ENCODE measurements at places on chromosomes 4 and X. TPM values are rescaled to one million over a fixed set of nuclear protein-coding genes. Genes with fewer than 3 reads are reported as not detected.

Gene FRAS1
- 2.2 TPM for total RNA-seq

- DNase-seq: no peak
Measured at GRCh38 chr4:84877051-84877833, 89.2 kb downstream of the WDFY3 start.

Gene ERAS
- total RNA-seq: not detected

GRCh38 chrX:50613846-50614245 lies 143.2 kb upstream of the DGKK start:
- DNase-seq: no peak

GRCh38 chr4:122360754-122361153 lies 18.1 kb upstream of the ADAD1 start:
- no peak for DNase-seq

Gene TMPRSS11A
- not detected for total RNA-seq

DNA sequence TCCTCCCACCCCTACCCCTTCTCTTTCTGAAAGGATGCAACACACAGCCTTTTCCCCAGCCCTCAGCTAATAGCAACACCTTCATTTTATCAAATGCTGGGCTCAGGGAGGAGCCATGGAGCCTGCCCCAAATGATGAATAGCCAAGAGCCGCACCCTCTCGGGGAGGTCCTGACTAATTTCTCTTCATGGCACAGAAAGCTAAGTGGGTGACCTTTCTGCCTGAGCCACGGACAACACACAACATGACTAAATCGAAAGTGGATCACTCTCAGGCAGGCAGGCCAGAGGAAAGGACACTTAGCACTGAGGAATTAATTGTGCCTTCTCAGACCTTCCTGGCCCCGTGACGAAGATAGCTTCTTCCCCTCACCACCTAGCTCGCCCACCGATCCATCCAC lies 165.1 kb upstream of the RAI2 start:
- DNase-seq: no peak

Gene IL1RAPL2
- 0.19 TPM for total RNA-seq

Gene CAPN6
- total RNA-seq: 0.75 TPM

DNA sequence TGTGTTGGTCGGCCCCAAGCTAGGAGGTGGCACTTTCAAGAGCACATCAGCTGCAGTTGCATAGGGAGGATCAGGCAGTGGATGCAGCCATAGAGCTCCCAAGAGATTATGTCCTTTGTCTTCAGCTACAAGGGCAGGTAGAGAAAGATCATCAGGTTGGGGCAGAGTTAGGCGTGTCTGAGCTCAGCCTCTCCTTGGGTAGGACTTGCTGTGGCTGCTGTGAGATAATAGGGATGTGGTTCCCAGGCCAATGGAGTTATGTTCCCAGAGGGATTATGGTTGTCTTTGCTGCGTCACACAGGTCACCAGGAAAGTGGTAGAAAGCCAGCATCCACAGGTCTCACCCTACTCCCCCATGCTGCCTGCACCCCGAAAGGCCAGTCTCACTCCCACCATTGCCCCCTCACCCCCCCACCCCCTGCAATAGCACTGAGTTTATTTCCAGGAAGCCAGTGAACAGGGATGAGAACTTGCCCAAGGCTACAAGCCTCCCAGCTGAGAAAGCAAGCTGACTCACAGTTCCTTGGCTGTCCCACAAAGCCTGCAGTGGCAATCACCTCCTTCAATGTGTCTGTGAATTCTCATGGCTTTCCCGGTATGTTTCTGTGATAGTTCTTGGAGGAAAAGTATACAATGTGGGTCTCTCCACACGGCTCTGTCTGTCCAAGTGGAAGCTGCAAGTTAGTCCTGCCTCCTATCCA lies 148.4 kb downstream of the STPG2 start:
- DNase-seq: no peak

- no peak for DNase-seq
Measured at GRCh38 chr4:153014460-153014859, 78.3 kb downstream of the FHDC1 start.

Gene CLGN
- 1.8 TPM for total RNA-seq

Gene PTCHD1
- 0.63 TPM for total RNA-seq

Gene CXCL9
- total RNA-seq: 1.3 TPM

- peak; percentile 66 for DNase-seq
Measured at GRCh38 chr4:80471756-80472155, 136.2 kb downstream of the CFAP299 start.

- DNase-seq: no peak
Measured at GRCh38 chr4:47891928-47892327, 22.5 kb downstream of the NFXL1 start.

DNA sequence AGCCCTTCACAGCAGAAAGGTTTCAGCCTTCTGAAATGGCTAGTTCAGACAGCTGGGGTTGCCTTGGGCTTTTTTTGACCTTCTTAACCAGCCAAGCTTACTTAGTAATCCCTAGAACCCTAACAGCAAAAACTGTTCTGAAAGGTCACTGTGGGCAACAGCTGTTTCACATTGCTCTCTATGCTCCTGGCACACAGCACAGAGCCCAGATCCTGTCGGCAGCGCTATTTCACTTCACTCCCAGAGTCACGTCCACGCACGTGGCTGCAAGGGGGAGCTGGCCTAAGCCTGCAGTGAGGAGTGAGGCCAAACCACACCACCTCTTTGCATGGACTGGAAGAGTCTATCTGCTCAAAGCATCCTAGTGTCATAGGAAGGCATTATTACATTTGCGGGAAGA lies 32.0 kb upstream of the STS start:
- no peak for DNase-seq

Gene FABP2
- total RNA-seq: 12.1 TPM

DNA sequence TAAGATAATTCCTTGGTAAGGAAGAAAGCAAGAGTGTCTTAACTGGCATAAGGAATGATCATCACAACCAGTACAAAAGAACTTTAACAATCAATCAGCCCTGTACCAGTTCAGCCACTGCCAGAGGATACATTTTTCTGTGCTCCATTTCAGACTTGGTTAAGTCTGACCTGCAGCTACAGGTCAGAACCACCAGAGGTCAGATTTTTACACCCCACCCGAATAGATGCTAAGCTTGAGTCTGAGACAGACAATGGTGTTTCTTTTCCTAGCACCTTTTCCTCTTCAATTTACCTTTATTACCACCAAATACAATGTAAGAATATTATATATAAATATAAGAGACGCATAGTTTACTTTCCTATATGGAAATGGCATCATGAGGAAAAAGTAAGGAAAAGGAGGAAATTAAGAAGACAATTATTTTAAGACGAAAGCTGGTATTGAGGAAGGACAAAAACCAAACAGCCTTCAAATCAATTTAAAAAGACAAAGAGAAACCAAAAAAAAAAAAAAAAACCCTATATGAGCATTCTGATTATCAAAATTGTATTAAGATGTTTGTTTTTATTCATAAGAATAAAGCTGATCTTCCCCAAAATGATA lies 215.3 kb upstream of the TTC29 start:
- peak; percentile 32 for DNase-seq

GRCh38 chr4:113212613-113213012 lies 163.2 kb downstream of the ANK2 start:
- DNase-seq: no peak

- DNase-seq: no peak
Measured at GRCh38 chr4:47566566-47566965, 81.5 kb downstream of the ATP10D start.

DNA sequence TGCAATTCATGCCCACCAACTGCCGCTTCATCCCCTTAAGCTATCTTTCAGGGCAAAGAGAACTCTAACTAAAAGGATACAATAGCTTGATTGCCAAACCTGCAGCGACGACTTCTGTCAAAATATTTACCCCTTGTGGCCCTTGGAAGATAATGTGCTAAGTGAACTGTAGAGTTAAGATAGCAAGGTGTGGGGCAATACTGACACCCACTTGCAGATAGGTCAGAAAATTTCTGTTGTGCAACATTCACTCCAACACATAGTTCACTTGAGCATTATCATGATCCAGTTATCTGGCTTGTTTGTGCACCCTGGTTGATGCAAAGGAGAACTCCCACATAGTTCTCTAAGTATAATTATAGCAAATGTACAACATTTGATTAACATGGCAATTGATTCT lies 55.6 kb downstream of the RHOXF2B start:
- DNase-seq: no peak

DNA sequence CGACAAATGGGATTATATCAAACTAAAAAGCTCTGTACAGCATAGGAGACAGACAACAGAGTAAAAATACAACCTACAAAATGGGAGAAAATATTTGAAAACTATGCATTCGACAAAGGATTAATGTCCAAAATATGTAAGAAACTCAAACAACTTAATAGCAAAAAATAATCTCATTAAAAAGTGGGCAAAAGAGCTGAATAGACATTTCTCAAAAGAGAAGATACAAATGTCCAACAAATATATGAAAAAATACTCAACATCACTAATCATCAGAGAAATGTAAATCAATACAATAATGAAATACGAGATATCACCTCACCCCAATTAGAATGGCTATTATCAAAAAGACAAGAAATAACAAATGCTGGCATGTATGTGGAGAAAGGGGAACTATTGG lies 272.9 kb downstream of the KLHL13 start:
- no peak for DNase-seq

DNA sequence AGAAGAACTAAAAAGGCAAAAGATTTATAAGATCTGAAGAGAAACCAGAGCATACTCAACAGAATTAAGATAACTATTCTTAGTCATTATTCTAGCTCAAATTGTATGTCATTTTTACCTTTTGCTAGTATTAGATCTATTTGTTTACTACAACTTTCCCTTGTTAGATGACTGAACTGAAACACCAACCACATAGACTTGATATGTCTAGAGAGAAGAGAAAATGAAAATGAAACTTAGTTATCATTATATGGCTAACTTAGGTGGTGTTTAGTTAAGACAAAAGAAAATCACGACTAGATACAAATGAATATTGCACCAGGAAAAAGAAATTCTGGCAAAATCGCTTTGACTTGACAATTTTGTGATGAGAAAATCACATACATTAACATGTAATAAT lies 690.8 kb downstream of the PCDH18 start:
- DNase-seq: no peak

GRCh38 chr4:100022792-100023222 lies 72.7 kb upstream of the H2AZ1 start:
- DNase-seq: no peak

DNA sequence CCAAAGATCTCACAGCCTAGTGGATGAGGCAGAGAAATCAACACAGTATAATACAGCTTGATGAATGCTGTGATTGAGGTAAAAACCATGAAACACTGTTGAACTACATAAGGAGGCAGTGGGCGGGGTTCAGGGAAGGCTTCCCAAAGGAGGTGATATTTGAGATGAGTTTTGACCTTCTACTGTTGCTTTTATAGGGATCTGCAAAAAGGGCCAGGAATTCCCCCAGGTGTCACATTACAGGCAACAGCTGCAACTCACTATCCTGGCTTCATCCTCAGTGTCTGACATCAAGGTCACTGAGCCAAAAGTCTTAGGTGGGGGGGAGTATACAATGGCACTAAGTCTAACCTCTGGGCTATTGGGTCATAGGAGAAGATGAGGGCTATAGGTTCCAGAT lies 185.7 kb upstream of the NRK start:
- no peak for DNase-seq

Gene CNKSR2
- 0.67 TPM for total RNA-seq

Gene H2BW2
- not detected for total RNA-seq

Gene TACR3
- total RNA-seq: not detected

DNA sequence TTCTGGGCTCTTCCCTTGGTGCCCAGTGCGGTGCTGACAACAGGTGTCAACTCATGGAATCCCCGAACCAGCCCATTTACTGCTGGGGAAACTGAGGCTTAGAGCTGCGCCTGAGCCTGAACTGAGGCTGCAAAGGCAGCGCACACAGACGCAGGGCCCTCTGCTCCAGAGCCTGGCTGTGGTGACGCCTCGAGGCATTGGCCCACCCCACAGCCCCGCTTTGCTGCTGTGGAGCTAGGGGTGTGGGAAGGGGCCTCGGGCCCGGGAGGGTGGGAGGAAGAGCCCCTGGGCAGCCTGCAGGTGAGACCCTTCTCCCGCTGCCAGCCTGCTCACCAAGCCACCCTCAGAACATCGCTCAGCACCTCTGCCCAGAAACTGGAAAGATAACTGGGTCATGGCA lies 97.4 kb upstream of the LRPAP1 start:
- no peak for DNase-seq

Gene SHISA3
- total RNA-seq: 1.6 TPM

Gene PDE5A
- 131 TPM for total RNA-seq

- no peak for DNase-seq
Measured at GRCh38 chrX:46626566-46626965, 53.0 kb downstream of the CHST7 start.

All from mucosa of descending colon (tissue), 3 donors.